ENCODE measurements at places on chromosomes 3 and 15.
A peak's percentile ranks its signal among the peaks of the same experiment; 100 is the strongest.

DNA sequence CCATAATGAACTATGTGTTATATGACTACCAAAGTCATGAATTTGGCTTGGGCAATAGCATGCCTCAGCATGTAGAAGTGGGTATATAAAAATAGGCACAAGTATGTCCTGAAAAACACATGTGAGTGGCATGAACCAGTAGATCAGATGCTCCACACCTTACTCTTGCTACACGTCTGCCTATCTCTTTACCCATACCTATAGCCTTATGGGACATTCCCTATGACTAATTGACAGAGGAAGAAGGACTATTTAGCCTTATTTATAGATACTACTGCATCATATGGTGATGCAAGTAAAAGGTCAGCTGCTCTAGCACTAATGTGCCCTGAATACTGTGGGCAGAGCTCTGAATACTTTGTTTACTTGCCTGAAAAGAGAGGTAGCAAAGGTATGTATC, 81.0 kb upstream of the ZPLD1 start:
- no peak for DNase-seq

- DNase-seq: no peak
Measured at GRCh38 chr3:127534564-127534963, 56.0 kb downstream of the TPRA1 start.

- no peak for DNase-seq
Measured at GRCh38 chr15:80151148-80151547, 1.7 kb upstream of the FAH start.

DNA sequence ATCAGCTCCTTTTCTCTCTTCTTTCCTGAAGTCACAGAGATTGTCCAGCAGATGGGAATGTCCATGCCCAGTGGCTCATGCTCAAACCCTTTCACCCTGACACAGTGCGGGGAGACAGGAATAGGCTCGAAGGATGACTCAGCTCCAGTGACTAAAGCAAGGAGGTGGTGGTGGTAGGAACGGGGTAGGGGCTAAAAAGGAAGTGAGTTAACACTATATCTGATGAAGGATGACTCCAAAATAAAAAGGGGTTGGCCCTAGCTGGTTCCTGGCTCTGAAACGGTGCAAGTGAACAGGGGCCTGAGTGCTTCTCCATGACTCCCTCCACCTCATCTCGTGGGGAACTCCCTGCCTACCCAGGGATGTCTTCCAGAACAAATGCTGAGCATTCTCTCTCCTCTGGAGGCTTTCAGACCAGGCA, 167.4 kb upstream of the LPP start:
- DNase-seq: peak; percentile 22

DNA sequence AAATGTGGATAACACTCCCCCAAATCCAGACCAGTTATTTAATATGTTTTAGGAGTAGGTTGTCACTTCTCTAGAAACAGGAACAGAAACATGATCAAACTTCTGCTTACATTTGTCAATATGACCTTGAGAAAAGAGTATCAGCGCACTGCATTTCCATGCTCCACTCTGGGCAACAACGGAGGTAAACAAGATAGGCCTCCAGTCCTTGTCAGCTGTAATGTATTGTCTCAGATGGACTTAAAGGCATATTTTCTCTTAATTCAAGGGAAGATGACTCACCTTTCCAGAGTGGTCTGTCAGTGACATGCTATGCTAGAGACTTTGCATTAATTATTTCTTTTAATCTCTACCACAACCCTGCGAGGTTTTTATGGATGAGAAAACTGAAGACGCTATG, 51.6 kb upstream of the TCF12 start:
- DNase-seq: no peak

GRCh38 chr3:17030438-17030837, 145.7 kb downstream of the PLCL2 start:
- no peak for DNase-seq

GRCh38 chr3:48678056-48678455, 7.7 kb downstream of the NCKIPSD start:
- no peak for DNase-seq

DNA sequence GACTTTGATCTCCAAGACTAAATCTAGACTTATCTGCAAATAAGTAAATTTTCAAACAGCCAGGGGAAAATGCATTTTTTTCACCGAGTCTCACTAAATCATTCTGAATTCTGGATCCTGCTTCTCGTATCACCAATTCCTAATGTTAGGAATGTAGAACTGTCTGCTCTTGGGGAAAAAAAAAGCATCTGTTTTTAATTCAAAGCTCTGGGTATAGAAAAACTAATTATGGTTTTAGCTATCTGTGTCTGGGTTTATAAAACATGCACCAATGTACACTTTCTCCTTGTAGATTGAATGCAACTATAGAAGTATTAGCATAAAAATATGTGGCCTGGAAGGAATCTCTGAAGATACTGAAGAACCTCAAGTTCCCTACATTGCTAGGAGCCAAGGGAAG, 4.8 kb upstream of the CDAN1 start:
- DNase-seq: no peak

GRCh38 chr15:25829073-25829472, 34.1 kb downstream of the ATP10A start:
- no peak for DNase-seq

DNA sequence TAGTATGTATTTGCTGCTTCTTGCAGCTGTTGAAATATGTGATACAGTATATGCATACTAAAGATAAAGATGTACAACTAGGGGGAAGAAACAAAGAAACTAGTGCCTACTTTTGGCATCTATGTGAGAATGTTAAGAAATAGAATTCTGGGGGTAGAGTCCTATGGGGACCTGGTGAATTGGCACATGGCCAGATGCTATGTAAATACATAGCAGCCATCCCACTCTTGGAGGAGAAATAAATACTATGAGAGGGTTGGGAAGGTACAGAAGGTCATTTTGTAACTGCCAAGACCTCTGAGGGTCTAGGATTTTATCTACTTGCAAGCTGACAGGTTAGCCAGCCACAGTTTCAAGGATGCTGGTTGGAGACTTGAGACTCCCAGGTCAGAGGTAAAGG, 298.3 kb upstream of the TBL1XR1 start:
- no peak for DNase-seq

DNA sequence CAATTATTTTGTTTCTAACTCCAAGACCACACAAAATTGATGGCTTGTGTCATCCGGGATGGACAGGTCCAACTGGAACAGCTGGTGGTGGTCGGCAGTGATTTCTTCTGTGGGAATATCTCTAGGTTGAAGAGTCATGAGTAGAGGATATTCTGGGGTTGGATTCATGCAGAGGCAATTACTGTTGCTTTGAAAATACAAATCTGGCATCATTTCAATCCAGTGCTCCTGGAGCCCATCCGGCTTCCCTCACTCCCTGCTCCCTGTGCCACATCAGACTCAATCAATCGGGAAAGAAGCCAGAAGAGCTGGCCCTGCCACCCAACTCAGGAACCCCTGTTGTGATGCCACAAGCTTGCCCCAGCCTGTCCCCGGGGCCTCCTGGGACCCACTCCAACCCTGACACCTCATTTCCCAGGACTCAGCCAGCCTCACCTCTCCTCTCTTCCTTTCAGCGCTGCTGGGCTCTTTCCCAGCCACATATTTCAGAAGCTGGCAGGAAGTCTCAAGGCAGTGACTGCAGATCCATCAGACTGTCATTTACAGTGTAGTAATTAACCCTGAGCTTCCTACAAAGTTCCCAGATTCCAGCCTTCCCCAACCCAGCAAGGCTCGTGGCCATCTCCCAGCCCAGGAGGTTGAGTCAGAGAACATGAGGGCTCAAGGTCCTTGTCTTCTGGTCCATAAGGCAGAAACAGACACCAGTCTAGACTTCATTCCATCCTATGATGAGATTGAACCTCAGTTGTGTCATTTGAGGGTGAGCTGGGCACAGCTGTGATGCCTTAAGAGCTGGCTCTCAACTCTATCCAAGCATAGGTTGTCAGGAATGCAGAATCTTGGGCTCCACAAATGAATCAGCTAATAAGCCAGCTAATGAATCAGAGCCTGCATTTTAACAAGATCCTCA, 114.0 kb downstream of the FAM174B start:
- no peak for DNase-seq
